Endothelial cell of umbilical vein (primary cell): ENCODE measurements at places on chromosomes 5 and 9.

- no peaks in the 10 kb centered on the region for H3K36me3 ChIP-seq
- no peak for DNase-seq
- no peak overlapping the region for H3K27ac ChIP-seq
- H3K27me3 ChIP-seq, result peaks cover 5% of the 10 kb centered on the region
- H3K4me3 ChIP-seq, result no peak overlapping the region
- H3K4me1 ChIP-seq, result no peaks in the 10 kb centered on the region
Measured at GRCh38 chr5:74838262-74838661, 27.9 kb downstream of the FAM169A start.

DNA sequence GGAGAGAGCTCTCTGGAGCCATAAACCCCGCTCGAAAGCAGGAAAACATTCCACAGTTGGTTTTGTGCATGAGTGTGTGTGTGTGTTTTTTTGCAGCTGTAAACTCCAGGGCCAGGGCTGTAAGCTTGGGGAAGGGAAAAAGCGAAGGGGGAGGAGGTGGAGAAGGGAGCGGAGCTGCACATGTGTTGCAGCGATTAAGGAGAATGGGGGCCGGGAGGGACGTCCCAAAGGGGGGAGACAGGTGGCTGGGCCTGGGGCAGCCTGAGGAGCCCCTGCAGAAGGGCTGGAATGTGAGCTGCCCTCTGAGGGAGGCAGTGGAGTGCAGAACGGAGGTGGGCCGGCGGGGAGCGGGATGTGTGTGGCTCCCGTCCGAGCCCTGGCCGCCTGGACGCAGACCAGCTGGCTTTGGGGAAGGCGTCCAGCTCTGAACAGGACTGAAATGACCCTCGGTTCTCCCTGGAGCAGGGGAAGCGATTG lies 2.7 kb upstream of the MYMK start:
- H3K4me1 ChIP-seq, result no peaks in the 10 kb centered on the region
- H3K27ac ChIP-seq, result no peak overlapping the region
- DNase-seq, result no peak
- no peaks in the 10 kb centered on the region for H3K27me3 ChIP-seq
- no peak overlapping the region for H3K4me3 ChIP-seq

DNA sequence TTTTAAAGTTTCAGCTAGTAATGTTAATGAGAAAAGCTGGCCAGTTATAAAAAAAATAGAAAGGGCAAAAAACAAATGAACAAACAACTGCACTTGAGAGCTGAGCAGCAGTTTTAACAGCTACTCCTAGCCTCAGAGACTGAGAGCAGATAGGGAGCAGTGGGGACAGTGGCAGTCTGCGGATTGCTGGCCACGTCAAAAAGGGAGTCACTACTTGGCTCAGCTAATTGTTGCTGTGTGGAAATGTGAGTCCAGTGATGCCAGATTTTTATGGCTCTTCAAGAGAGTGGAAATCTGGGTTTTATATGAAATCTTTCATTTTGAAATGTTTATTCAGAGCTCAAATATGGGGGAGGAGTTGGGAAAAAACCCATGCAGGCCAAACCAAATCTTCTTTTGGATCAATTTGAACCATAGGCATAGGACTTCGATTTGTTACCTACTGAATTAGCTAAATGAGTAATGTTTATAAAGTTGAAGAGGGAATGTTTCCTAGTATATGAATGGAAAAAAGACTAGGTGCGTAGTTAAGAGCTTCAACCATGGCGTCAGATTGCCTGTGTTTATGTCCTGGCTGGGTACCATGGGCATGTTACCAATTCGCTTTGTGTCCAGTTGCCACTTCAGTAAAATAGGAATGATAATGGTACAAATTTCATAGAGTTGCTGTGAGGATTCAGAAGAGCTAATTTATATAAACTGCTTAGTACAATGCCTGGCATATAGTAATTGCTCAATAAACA lies 102.1 kb downstream of the PAM start:
- no peak overlapping the region for H3K27ac ChIP-seq

- H3K36me3 ChIP-seq, result peaks cover 4% of the 10 kb centered on the region
- H3K4me3 ChIP-seq, result no peak overlapping the region
- DNase-seq, result no peak
- no peaks in the 10 kb centered on the region for H3K27me3 ChIP-seq
- no peak overlapping the region for H3K27ac ChIP-seq
Measured at GRCh38 chr5:1480217-1480616, 35.0 kb upstream of the SLC6A3 start.
